ENCODE measurements at places on chromosomes 4 and X. TPM values are rescaled to one million over a fixed set of nuclear protein-coding genes. Genes with fewer than 3 reads are reported as not detected.

DNA sequence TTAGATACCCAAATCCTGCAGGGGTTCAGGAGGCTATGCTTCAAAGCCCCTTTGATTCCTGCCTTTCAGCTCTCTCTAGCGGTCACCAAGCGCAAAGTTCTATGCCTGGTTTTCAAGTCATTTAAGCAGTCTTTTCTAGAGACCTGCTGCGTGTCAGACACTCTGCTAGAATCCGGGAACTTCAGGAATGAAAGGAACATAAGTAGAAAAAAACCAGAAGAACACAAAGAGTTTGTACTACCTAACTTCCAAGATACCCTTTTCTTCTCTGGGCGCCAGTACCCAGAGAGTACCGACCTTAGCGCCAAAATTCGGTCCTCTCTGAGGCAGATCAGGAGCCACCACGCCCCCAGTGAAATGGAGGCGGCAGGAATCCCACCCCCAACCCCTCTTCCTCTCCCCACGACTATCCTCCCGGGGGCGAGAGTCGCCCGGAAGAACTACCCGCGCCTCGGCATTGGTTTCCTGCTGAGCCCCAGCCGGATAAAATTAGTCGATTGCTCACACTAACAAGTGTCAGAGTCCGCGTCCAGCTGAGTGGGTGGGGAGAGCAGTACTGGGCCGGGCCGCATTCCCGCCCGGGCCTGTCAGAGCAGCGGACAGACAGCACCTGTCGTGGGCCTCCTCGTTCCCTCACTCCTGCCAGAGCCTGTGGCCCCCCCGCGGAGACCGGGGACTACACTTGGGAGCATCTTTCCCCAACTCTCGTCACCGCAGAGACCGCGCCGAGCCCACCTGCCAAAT, 78.8 kb downstream of the RLIM start:
- DNase-seq, result peak; percentile 73

The SMR3B gene
- total RNA-seq, result not detected

DNA sequence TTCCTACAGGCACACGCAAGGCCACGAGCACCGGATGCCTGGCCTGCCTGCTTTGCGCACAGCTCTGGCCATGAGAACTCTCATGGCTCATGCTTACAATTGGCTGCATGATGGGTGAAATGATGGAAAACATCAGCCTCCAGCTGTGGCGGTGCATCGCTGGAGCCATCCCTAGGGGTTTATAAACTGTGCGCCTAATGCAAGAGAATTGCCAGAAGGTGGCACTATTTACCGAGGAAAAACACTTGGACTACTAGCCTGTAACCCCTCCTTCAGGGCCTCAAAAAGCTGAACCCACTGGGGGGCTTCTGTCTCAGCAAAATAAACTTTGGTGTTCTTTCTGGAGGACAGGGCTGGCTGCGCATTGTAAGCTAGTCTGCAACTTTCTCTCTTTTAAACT, 51.9 kb downstream of the PHKA2 start:
- DNase-seq, result no peak

GRCh38 chr4:73433140-73433539, 2.9 kb upstream of the AFP start:
- DNase-seq, result no peak

The SH3D19 gene
- 125 TPM for total RNA-seq

DNA sequence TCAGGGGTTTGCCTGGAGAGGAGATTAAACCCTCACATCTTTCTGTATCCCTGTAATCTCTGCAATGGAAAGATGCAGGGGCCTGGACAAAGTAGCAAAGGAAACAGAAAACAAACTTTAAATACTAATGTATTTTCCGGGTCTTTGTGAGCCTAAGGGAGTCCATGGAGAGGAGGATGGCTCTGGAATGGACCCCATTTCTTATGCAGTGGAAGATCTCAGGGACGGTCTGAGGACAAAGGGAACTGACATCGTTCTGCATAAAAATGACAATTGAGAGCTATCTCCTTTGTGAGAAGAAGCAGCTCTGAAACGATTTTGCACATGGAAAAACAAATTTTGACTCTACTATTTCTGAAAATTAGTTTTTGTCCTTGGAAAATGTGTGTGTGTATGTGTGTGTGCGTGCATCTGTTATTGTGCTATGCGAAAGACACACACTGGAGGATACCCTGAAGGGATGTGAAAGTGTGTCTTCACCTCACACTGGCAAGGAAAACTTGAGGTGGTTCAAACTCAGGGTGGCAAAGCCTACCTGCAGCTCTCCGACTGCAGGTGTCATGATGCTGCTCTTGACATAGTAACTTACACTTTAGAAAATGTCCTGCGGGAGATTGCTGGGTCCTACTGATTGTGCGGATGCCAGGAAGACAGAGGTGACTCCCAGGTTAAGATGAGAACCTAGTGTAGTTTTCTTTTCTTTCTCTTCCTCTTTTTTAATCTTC, 126.4 kb upstream of the JADE1 start:
- DNase-seq, result no peak

GRCh38 chr4:76623217-76624045, 188.4 kb downstream of the SHROOM3 start:
- no peak for DNase-seq

The CDS1 gene
- 25.1 TPM for total RNA-seq

GRCh38 chr4:168218645-168219044, 99.9 kb downstream of the DDX60 start:
- DNase-seq, result no peak

- peak; percentile 63 for DNase-seq
Observed at GRCh38 chrX:44012484-44013096, 39.4 kb upstream of the NDP start.
